ENCODE measurements at places on chromosomes 1 and 21.

- DNase-seq: no peak
Measured at GRCh38 chr1:101221945-101222429, 14.8 kb upstream of the S1PR1 start.

GRCh38 chr1:216183007-216183406 is 240.2 kb downstream of the USH2A start:
- peak; percentile 63 for DNase-seq

GRCh38 chr1:51792864-51793263 is 85.7 kb downstream of the NRDC start:
- DNase-seq: peak; percentile 34

DNA sequence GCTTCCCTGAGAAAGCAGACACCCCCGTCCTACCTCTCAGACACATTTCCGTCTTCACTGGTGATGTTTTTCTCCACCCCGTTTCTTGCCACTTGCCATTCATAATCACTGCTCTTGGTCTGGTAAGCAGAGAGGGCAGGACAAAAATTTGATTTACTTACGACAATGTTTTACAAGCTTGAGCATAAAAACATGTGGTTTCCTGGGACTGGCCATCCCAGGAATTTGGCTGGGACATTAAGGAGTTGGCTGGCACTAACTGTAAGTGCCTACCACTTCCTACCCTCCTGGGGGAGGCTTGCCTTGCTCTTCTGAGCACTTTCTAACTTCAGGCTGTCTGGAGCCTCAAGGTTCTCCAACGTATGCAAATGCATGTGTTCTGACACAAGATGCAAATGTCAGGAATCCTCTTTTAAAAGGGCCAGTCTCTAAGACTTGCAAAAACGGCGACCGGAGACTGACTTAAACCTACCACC is 24.2 kb downstream of the ZBTB18 start:
- no peak for DNase-seq

- DNase-seq: no peak
Measured at GRCh38 chr1:217599154-217599553, 31.7 kb downstream of the GPATCH2 start.

All from fibroblast of skin of right quadriceps (primary cell).